Stimulated activated CD4-positive, alpha-beta T cell treated with anti-CD3 and anti-CD28 coated beads, TNF-alpha, amount 100 ng/mL, for 1 hour (primary cell): ENCODE measurements at places on chromosomes 12 and 14.

GRCh38 chr12:67241482-67241881 is 27.7 kb upstream of the CAND1 start:
- DNase-seq, result no peak

DNA sequence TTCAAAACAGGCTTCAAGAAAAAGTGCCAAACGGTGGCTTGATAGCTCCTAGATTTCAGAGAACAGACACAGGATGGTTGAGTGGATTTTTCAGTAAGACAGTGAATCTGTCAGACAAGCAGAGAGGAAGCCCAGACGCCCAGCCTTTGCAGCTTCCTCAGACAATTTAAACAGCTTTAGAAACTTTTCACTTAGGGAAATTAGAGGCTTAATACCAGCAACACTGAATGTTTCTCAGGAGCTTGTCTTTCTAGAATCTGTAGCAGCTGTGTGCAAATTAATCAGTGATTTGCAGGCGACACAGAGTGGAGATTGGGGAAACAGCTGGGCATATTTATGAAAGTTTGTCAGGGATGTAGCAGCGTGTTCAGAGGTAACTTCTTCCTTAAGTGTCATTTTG is 362.1 kb downstream of the GALC start:
- no peak for DNase-seq

DNA sequence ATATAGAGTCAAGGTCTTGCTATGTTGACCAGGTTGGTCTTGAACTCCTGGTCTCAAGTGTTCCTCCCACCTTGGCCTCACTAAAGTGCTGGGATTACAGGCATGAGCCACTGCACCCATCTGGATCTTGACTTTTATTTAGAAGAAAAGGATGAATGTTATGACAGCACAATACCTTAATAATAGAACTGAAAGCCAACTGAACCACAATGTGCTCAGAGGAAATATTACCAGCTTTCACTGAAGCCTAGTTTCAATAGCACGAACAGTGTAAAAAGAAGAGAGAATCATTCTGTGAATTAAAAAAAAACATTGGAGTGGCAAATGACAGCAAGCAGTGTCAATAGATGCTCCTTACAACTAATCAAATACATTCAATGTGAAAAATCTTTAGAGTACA is 239.2 kb upstream of the RMST start:
- no peak for DNase-seq

DNA sequence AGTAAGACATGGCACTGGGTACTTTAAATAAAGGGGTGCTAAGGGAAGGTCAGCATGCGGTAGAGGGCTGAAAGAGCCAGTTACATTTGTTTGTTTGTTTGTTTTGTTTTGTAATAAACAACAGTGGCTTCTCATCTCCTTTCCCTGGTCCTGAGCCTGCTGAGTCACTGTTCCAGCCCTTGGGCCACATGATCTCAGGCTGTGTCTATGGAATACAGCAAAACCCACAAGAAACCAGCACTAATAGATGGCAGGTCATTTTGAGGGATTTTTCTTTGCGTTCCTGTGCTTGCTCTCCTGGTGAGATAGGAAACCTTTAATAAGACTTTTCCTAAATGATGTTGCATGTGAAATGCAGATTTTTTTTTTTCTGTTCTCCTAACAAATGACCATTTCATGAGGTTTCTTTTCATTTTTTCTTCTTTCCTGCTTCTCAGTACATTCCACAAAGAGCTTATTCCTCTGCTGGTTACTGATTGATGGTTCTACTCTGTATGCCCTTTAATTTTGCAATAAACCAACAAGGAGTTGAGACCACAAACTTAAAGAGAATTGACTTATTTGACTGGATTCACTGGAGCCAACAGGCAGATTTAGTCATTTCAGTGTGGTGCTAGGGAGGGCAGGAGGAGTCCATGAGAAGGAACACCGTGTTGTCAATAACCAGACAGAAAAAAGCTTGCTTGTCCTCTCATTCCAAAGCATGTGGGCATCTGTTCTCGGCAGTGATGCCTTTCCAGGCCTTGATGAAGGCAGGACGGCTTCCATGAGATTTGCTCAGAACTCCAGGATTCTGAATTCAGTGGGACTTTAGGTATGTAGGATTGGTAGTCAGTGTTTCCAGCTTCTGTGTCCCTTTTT is 459.2 kb downstream of the RAD51B start:
- DNase-seq, result no peak

GRCh38 chr12:6193853-6194815 is 6.1 kb upstream of the CD9 start:
- no peak for DNase-seq
